ENCODE measurements at places on chromosomes 13 and 19. TPM values are rescaled to one million over a fixed set of nuclear protein-coding genes. Genes with fewer than 3 reads are reported as not detected.

The CLEC4G gene
- total RNA-seq, result not detected

The FREM2 gene
- total RNA-seq, result 0.05 TPM

The PTPRH gene
- total RNA-seq, result 0.17 TPM

The KASH5 gene
- not detected for total RNA-seq

The CLIP3 gene
- total RNA-seq, result 6.7 TPM

The NXNL1 gene
- total RNA-seq, result not detected

The PTH2 gene
- total RNA-seq, result not detected

The ZNF260 gene
- 18.6 TPM for total RNA-seq

The LRRC8E gene
- total RNA-seq, result 0.51 TPM

The RASA3 gene
- 51.4 TPM for total RNA-seq

The OR7D2 gene
- total RNA-seq, result under 0.01 TPM

The DAND5 gene
- 0.09 TPM for total RNA-seq

The SIAH3 gene
- total RNA-seq, result under 0.01 TPM

The PRR22 gene
- total RNA-seq, result 0.51 TPM

The NDUFA3 gene
- 12.6 TPM for total RNA-seq

The ZNF442 gene
- total RNA-seq, result 2.7 TPM

The TMEM150B gene
- total RNA-seq, result not detected

The ZNF772 gene
- 19.3 TPM for total RNA-seq

The TEX29 gene
- 0.14 TPM for total RNA-seq

The GPC6 gene
- total RNA-seq, result 0.17 TPM
